Activated T-helper 1 cell treated with anti-CD3 and anti-CD28 coated beads, Interleukin-2, amount 50 U/mL, for 16 hours (primary cell): ENCODE measurements at places on chromosomes 13 and 19.

DNA sequence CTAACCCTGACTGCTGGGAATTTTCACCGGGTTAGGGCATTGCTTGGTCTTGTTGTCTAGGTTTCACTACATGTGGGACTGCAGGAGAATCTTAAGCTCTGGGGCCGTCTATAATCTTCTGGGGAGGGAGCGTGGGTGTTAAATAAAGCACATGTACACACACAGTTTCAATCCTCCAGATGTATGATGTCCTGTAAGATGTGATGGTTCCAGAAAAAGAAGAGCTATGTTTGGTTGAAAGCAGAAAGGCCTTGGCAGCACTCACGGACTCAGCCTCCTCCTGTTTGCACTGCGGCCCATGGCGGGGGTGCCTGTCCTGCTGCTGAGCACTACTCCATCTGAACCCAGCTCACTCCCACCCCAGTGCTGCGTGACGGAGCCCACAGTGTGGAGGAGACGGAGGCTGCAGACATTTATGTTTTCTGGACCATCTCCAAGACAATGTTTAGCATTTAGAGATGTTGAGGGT is 343.5 kb downstream of the TEX29 start:
- DNase-seq = no peak

DNA sequence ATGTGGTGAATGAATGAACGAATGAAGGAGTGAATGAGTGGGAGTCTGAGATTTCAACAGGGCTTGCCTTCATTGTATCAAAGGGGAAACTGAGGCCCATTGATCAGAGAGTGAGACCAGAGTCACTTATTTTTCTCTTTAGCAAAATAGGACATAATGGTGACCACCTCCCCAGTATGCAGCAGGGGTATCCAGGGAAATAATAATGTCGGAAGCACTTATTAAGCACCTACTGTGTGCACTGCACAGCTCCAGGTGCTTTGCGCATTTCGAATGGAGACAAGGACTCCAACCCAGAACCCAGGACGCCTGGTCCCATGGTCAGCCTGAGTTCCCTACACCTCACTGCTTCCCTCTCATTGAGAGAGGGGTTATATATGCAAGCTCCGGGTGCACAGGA is 26.8 kb upstream of the SEMA6B start:
- no peak for DNase-seq

DNA sequence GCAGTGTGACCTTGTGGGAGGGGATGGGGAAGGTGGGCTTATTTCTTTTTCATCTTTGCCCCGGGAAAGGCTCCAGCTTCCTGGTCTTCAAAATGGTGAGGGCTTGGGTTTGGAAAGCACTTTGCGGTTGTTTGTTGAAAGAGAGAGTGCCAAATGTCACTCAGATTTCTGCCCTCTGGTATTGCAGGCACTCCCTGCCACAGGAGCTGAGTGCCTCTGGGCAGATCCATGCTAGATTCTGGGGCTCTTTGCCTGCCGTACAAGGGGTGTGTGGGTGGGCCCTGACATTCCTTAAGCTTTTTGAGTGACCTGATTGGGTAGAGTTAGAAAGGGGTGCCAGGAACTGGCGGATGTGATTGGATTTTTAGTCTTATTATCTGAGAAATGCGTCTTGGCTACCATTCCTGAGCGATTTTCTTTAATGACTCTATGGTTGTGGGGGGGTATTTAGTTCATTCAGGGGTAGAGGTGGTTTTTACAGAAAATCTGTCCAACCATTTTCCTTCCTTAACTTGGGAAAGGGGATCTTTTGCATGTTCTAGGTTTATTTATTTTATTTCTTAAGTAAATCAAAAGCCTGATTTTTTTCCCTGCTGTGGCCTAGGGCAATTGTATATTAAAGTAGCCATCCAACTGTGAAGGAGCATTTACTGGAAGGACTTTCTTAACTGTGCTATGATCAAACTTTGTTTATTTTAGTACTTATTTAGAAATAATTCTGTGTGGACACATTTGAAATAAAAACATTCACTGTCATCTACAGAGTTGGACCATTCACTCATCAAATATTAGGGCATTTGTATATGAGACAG is 3.2 kb downstream of the ARHGAP35 start:
- no peak for DNase-seq

GRCh38 chr13:33206425-33206824 is 79.1 kb downstream of the STARD13 start:
- no peak for DNase-seq

DNA sequence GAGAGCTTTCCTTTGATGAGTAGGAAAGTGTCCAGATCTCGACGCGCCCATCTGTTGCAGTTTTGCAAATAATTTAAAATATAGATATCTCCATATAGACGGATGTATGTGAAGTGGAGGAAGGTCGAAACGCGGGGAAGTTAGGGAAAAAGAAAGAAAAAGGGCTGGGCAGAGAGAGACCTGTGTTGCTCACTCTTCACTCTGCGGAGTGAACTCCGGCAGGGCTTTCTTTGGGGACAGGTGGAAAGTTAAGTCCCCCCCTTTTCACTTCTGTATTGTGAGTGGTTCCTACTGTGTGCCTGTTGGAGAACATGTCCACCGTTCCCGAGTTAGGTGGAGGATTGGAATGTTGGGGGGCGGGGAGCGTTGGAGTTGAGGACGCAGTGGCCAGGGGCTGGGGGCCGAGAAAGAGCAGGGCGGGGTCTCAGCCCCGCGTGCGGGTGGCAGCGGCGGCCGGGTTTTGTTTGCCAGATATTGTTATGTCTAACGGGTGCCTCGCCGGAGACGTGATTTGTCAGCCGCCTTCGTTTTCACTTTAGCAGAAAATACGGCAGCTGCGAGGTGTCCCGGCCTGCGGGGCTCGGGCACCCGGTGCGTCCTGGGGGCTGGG is 145.1 kb upstream of the ZNF536 start:
- DNase-seq = no peak

DNA sequence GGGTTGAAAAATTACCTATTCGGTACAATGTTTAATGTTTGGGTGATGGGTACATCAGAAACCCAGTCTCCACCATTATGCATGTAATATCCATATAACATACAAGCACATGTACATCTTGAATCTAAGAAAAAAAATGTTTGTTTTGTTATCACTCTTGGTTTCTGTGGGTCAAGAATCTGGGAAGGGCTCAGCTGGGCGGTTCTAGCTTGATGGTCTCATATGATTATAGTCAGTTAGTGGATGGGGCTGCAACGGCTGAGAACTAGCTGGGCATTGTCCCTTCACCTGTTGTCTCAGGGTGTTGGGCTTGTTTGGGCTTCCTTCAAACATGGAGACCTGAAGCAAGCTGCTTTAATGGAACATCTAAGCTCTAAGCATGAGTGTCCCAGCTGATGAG is 4.7 kb downstream of the ADGRE3 start:
- no peak for DNase-seq

DNA sequence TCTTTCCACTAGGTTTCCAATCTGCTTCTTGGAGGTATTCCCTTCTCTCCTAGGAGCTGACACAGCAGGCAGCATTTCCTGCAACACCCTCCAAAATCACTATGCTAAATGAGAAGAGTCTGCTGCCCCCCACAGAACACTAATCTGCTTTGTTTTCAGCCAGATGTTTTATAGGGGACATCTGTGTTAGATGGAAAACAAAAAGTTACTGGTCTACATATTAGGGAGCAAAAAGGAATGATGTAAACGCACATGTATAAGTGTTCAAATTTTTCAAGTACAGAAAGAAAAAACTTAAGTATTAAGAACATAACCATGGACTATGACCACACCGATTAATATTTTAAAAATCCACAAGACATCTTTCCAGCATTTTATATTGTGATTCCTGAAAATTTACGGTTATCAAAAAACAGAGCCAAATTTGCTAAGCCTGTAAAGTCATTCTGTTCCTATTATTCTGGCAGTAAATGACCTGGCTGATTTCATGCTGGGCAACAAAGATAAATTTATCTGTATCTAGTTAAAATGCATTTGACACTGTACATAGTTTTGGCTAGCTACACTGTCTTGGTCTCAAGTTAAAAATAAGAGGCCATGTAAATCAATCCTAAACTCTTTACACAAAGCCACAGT is 63.3 kb downstream of the DCLK1 start:
- DNase-seq = no peak

- no peak for DNase-seq
Observed at GRCh38 chr13:106440866-106441265, 94.6 kb downstream of the EFNB2 start.

- no peak for DNase-seq
Observed at GRCh38 chr13:36783890-36784289, 35.1 kb upstream of the RFXAP start.

- DNase-seq = no peak
Observed at GRCh38 chr13:112716841-112717520, 27.1 kb downstream of the ATP11A start.

DNA sequence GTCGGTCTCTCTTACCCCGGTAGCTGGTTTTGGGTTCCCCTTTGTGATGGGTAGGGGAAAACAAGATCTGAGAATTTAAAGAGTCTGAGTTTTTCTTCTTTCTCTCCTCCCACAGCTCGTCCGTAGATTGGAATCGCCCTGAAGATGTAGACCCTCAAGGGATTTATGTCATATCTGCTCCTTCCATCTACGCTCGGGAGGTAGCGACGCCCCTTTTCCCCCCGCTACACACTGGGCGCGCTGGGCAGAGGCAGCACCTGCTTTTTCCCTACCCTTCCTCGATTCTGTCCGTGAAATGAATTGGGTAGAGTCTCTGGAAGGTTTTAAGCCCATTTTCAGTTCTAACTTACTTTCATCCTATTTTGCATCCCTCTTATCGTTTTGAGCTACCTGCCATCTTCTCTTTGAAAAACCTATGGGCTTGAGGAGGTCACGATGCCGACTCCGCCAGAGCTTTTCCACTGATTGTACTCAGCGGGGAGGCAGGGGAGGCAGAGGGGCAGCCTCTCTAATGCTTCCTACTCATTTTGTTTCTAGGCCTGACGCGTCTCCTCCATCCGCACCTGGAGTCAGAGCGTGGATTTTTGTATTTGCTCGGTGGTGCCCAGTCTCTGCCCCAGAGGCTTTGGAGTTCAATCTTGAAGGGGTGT is 7.1 kb upstream of the SELENOV start:
- DNase-seq = no peak

GRCh38 chr19:2077398-2077797 is 18.7 kb downstream of the MOB3A start:
- DNase-seq = no peak

DNA sequence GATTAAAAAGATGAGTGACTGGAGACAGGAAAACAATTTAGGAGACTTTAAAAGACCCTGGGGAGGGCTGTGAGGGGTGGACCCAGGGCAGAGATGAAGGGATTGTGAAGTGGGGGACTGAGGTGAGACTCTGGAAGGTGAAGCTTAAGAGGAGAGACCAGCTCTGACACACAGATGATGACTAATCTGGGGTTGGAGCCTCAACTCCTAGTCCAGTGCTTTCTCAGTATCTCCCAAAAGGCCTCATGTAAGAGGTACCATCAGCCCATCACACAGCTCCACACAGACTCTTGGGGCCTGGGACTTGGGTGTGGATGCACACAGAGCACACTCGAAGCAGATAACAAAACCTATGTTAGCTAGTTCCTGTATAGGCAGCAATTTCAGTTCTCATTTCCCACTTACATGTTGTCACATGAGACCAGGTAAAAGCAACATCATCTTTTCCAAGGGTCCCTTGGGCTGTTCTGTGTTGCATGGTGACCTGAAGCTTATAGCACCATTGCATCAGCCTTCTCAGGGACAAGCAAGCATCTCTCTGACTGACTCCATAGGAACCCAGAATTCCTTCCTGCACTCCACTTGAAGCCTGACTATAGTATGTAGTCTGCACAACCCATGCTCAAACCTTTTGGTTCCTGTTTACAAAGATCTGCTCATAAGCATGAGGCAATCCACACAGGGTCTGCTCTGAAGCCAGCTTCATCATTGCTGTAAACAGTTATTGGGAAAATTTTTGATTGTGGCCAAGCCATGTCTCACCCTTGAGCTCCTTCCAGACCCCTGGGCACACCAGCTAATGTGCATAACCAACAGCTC is 88.6 kb upstream of the MYCBP2 start:
- no peak for DNase-seq

GRCh38 chr19:7766535-7766934 is 3.5 kb downstream of the CLEC4M start:
- no peak for DNase-seq

DNA sequence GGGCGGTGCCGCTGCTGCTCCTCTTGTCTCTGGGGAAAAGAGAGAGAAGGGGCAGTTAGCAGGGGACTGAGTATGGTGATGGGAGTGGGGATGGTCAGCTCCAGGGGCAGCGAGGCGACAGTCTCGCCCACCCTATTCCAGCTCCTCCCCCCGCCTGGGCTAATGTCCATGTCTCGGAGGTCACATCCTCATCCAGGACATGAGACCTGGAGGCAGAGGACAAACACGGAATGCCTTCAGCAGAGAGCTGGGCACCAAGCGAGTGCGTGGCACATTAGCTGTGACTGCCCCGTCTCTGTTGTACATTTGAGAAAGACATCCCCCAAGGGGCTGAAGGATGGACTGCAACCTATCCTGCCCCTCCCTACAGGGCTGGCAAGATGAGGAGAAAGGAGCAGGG is 9.1 kb downstream of the BBC3 start:
- no peak for DNase-seq

- no peak for DNase-seq
Observed at GRCh38 chr13:58955546-58956385, 1208.0 kb downstream of the DIAPH3 start.
